ENCODE measurements at places on chromosomes 7 and 10.
A peak's percentile ranks its signal among the peaks of the same experiment; 100 is the strongest.

GRCh38 chr10:76115131-76115470 is 683.7 kb downstream of the LRMDA start:
- no peak for DNase-seq

GRCh38 chr10:92180399-92180798 is 110.5 kb downstream of the CPEB3 start:
- peak; percentile 9 for DNase-seq

DNA sequence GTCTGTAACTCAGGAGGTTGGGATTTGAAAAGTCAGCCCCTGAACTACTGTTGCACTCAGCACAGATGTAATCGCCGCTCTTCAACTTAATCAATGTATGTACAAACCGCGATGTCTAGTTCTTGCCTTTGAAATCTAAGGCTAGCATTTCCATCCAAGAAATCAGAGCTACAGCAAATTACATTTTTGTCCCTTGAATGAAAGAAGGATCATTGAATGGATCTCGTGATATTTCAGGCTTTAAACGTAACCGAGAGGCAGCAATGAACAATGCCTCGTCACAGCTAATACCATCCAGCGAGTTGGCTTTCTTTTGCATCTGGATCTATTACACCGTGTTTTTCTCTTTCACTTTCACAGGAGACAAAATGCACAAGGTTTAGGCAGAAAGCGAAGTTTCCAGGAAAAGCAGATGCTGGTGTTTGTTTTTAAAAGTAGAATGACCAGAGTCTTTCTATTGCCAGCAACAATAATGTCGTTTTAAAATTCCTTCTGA is 5.5 kb downstream of the SKIDA1 start:
- peak; percentile 10 for DNase-seq

DNA sequence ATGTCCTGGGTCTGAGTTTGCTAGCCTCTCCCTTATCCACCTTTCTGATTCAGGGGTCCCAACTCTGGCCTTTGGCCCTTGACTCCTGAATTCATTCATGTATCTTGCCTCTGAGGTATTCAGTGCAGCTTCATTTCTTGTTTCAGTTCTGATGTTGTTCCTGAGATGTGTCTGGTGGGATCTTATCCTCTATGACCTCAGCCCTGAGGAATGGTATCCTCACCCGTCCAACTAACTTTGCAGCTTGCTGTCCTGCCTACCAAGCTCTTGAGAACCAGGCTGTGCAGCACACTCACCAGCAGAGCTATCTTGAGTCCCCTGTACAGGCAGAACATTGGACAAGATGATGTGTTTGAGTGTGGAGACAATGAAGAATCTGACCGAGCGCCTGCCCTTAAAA is 13.8 kb downstream of the SUFU start:
- DNase-seq: no peak

- no peak for DNase-seq
Observed at GRCh38 chr10:78600121-78600665, 468.6 kb upstream of the ZMIZ1 start.

GRCh38 chr10:126223512-126224067 is 164.7 kb downstream of the ADAM12 start:
- no peak for DNase-seq

DNA sequence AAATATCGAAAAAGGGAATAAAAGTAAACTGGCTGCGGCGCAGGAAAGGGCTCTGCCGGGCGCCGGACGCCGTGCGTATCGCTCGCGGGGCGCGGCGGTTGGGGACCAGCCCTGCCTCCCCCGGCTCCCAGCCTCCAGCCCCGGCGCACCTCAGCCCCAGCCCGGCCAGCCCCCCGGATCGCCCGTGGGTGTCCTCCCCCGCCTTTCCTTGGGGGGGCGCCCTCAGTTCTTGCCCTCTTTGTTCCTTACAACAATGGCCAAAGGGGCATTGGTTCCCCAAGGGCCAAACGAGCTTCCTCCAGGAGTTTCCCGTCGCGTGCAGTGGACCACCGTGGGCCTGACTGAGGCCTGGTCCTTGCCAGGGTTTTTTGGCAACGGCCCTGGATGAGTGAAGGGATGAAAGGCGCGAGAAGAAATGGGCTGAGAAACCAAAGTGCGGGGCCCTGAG is 1.2 kb downstream of the MACROH2A2 start:
- peak; percentile 51 for DNase-seq

GRCh38 chr7:30613366-30614325 is 19.0 kb downstream of the GARS1 start:
- DNase-seq: no peak

DNA sequence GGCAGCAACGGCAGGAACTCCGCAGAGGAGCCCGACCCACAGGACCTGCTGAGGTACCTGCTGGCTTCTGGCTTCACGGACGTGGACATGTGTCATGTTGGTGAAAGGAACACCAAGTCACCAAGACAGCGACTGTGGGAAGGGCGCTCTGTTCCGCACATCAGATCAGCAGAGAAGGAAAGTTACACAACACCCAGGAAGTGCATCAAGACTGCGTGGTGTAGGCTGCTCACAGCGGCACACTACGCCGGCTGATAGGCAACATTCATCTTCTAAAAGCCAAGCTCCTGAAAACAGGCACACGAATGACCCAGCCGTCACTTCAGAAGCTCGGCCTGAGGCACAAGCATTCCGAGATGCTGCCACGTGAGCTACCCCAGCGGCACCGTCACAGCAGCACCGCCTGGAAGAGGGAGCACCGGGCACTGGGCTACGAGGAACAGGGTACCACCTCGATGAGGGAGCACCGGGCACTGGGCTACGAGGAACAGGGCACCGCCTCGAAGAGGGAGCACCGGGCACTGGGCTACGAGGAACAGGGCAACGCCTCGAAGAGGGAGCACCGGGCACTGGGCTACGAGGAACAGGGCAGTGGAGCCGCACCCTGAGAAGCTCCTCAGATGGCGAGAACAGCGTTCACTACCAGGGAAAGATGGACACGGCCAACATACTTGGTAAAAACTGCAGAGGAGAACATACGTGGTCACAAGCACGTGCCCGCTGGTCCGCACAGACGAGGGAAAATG is 86.7 kb downstream of the MAD1L1 start:
- no peak for DNase-seq

DNA sequence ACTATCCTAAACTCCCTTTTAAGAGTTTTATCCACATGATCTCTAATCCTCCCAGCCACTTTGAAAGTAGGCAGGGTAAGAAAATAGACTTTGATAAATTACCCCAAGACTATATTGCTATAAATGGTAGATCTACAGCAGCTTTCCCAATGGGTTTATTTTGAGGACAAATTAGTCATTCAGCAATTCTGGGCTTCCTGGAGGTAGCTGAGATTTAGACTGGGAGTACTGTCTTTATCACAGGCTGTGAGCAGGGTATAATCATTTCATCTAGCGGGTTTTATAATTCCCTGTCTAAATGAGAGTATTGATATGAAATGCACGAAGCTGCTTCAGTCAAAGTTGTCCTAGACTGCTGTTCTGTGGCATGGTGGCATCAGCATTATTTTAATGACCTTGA is 279.4 kb downstream of the SORCS3 start:
- no peak for DNase-seq

DNA sequence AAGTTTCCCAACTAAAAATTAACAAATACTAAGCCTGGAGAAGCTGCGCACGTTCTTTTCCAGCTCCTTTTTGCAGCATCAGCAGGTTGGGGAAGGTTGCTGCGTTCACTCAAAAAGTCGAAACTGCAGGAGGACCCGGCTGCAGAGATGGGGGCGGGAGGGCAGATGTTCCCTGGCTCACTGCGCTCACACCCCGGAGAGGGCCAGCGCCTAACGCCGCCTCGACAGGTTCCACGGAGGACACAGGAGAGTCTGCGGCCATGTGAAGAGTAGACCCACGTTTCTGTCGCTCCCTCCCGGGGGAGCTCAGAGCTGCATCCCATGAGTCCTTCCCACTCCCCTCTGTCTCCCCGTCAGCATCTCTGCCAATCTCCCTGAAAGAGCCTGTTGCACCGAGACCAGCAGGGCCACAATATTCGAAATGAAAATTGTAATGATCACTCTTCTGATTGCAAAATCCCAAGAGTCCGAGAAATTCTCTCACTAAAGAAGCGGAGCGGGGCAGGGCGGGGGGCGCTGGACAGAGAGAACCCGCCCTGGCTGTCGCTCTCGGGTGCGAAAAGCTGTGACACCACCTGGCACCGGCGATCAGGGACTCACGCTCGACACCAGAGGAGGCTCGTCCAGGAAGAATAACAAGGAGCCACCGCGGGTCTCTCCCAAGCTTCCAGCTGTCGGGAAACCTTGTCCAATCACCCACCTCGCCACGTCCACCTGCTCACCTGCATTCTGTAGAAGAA is 131.5 kb upstream of the PFKP start:
- no peak for DNase-seq

GRCh38 chr10:46548498-46549090 is 7.9 kb downstream of the GPRIN2 start:
- DNase-seq: no peak

DNA sequence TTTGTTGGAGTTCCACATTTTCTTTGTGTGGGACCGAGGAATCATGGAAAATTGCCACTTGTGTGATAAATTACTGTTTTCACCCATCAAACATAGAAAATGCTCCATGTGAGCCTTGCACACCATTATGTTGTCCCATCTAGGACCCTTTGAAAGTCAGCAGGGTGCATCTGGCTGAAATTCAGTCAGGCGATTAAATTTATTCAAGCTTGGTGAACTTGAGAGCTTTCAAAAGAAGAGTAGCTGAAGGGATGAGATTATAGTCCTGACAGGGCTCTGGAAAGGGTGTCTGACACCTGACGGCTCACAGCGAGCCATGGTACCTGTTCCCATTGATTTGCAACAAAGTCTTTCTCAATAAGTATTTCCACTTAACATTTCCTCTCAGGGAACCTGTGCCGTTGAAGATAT is 399.7 kb upstream of the ETV1 start:
- DNase-seq: no peak

- DNase-seq: no peak
Observed at GRCh38 chr10:34716234-34716633, 98.9 kb downstream of the PARD3 start.

GRCh38 chr10:116122664-116123063 is 150.3 kb downstream of the GFRA1 start:
- no peak for DNase-seq

DNA sequence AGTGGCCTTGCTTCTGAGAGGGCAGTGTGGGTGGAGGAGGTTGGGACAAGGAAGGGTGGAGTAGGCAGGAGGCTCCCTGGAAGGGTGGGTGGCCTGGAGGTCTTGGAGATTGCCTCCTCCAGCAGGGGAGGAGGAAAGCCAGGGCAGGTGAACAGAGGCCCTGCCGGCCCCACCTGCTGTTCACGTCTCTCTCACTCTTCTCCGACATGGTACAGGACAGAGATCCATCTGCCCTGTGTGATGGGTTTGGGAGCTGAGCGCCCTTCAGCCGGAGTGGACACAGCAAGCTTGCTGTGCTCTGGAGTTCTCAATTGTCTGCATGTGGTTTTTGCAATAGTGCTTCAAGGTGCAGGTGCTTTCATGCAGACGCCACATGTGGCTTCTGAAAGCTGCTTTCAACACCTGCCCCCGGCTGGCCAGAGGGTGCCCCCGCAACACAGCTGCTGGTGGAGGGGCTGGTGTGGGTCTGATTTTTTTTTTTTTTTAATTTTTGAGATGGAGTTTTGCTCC is 82.8 kb upstream of the GNA12 start:
- DNase-seq: no peak

DNA sequence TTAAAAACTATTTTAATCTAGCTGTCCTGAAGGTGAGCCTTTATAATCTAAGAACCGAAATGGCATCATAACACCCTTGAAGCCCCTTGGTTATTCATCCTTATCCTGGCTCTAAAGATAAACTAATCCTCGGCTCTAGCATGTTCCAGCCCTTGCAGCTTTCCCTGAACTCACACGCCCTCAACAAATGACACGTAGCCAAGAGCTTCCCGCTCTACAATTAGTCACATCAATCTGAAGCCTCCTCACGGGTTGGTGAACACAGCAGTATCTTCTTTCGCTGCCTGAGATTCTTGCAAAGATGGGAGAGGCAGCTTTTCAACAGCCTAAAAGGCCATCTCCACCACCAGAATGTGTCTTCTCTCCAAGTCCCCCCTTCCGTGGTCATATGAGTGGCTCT is 4.1 kb downstream of the FRMD4A start:
- no peak for DNase-seq

GRCh38 chr7:6032641-6033040 is 1.5 kb downstream of the ANKRD61 start:
- no peak for DNase-seq

GRCh38 chr10:6532321-6532720 is 47.8 kb downstream of the PRKCQ start:
- DNase-seq: no peak

DNA sequence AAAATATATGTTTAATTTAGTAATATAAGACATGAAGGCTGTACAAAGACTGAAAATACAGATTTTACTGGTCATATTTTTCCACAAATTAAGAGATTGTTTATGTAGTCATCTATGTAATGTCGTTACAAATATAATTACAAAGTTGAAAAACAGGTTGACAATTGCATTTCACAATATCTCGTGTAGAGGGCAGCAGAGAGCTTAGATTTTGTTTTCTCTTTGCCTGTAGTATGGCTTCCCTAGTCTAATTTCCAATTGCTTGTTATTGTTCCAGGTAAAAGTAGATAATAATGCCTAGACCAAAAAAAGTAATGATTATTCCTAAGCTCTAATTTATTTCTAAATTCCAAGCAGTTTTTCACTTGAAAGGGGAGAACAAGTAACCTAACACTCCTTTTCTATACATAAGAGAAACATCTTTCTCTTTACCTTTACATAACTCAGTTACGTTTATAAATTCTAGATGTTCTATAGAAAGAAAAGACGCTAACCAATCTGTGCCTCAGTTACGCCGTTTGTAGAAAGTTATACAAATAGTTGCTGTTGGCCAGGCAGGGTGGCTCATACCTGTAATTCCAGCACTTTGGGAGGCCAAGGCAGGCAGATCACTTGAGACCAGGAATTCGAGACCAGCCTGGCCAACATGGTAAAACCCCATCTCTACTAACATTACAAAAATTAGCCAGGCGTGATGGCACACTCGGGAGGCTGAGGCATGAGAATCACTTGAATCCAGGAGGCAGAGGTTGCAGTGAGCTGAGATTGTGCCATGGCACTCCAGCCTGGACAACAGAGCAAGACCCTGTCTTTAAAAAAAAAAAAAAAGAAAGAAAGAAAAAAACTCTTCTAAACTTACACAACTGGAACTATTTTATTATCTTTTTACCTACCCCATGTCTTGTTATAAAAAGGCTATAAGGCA is 30.0 kb downstream of the NET1 start:
- peak; percentile 69 for DNase-seq
